ENCODE measurements at places on chromosomes 2 and 18.

DNA sequence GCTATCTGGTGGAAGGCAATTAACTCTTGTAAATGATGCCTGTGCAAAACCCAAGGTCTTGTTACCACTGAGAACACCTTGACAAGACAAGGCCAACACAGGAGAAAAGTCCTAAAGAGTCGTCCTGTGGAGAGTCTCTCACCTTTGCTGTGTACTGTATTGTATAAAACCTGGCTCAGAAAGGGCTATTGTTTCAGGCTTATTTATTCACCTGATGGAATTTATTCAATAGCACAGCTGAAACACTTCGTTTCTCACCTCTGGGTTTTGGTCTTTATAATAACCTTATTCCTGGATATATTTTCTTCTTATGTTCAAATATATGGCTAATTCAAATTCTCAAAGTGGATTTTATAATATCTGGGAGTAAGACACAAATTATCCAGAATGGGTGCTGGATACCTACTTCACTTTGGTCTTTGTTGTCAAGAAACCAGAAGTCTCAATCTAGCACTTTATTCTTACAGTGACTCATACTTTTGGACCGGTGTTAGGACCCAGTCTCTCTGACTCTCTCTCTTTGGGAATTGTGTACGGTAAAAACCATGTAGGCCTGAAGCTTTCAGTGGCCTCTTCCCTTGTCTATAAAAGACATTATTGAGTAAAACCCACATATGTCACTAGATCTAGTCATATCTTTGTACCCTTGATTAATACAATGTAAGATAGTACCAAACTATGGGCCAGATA lies 16.1 kb upstream of the STAT4 start:
- no peak for DNase-seq

- no peak for DNase-seq
Observed at GRCh38 chr18:35818353-35818667, 154.2 kb upstream of the RMP24 start.

DNA sequence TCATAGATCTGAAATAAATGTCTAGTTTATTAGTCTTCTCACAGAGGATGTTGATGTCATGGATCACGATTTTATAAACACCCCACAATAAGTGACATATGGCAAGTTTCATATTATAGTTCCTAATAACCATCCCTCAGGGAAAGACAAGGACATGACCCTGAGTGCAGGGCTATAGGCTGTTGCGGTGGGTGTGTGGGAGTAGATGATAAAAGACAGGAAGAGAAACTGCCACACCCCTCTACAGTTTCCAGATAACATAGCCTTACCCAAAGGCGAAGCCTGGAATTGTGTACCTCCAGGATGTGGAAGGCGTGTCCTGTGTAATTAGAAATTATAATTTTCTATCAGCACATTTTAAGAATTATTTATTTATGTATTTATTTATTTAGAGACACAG lies 2.4 kb upstream of the NEDD4L start:
- DNase-seq, result no peak

DNA sequence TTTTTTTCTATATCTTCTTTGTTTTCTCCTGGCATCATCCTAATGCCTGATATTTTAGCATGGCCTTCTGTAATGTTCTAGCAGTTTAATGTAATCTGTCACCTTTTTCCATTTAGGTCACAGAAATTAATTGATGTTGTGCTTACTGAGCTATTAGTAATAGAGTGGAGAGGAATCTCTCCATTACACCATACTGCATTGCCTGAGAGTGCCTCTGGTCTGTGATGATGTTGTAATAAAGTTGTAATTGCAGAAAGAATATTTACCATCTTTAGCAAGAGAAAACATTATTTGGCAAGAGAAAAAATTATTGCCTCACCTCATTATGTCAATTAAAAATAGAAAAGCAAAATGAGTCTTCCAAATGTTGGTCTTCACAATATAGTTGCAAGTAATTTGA lies 213.2 kb downstream of the KCNJ3 start:
- no peak for DNase-seq

DNA sequence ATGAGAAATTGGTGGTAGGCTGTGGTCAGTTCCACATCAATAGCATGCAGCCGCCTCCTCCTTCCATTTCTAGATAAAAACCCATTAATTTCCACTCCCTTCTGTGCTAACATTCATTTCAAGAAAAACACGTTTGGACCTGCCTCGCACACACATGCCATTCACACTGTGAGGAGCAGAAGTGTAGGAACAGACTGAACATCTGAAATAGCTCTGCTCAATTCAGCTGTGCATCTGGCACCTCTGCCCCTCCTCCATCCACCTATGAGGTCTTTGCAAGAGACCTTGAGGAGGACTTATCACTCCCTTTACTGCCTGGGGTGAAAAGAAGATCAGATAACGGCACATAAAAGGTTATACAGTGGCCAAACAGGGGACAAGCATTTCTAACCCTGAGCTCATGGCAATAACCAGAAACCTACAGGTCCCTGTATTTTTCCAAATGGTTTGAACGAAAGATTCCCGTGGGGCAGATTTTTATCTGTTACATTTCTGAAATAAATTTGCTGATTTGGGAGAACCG lies 30.8 kb upstream of the LRP2 start:
- DNase-seq, result no peak

- no peak for DNase-seq
Observed at GRCh38 chr2:17915099-17915498, 36.6 kb downstream of the KCNS3 start.

DNA sequence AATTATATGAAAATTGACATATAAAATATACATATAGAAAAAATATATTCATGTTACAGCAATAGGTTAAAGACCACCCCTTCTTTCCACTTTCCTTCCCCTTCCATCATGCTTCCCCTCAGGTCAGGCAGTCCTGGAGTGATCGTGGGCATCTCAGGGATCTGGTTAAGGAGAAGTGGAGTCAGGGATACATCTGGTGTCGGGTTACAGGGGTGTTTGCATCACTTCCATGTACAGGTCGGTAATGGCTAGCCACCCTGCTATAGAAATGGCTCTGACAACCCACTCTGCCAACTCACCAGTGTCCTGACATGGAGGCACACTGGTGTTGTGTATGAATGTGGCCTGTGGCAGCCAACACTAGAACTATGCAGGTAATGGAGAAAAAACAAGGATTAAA lies 36.3 kb upstream of the LGALSL start:
- no peak for DNase-seq

GRCh38 chr2:207086136-207086535 lies 79.6 kb downstream of the KLF7 start:
- no peak for DNase-seq

GRCh38 chr2:181421131-181421458 lies 36.1 kb upstream of the ITGA4 start:
- no peak for DNase-seq

- DNase-seq, result no peak
Observed at GRCh38 chr18:53153281-53153680, 813.3 kb downstream of the DCC start.

- no peak for DNase-seq
Observed at GRCh38 chr2:160142472-160142871, 57.6 kb downstream of the ITGB6 start.

DNA sequence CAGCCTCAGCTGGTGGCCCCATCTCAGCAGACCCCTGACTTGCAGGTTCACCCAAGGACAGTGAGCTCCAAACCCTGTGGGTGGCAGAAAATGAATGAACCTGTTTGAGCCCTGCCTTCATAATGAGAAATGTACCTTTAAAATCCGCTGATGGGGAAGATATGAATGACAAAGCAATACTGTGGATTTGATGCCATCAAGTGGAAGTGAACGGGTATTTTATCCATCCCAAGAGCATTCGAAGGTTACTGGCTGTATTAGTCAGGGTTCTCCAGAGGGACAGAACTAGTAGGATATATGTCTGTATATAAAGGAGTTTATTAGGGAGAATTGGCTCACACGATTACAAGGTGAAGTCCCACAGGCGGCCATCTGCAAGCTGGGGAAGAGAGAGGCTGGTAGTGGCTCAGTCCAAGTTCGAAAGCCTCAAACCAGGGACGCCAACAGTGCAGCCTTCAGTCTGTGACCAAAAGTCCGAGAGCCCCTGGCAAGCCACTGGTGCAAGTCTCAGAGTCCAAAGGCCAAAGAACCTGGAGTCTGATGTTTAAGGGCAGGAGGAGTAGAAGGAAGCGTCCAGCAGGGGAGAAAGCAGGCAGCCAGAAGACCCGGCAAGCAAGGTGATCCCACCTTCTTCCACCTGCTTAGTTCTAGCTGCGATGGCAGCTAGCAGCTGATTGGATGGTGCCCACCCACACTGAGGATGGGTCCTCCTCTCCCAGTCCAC lies 32.1 kb downstream of the TOGARAM2 start:
- no peak for DNase-seq

- no peak for DNase-seq
Observed at GRCh38 chr18:71327850-71328249, 1039.0 kb downstream of the SOCS6 start.

- DNase-seq, result no peak
Observed at GRCh38 chr2:200523158-200523557, 2.8 kb upstream of the SGO2 start.

GRCh38 chr2:45283764-45284620 lies 274.7 kb upstream of the SIX2 start:
- DNase-seq, result no peak

DNA sequence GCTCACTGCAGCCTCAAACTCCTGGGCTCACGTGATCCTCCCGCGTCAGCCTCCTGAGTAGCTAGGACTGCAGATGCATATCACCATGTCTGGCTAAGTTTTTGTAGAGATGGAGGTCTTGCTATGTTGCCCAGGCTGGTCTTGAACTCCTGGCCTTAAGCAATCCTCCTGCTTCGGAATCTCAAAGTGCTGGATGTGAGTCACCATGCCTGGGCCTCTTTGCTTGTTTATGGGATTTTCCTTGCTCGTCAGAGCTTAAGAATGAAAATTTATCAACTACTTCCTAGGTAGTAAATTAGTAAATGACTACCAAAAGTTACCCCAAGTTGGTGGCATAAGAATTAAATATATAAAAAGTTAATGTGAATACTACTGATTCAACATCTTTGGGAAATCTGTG lies 51.0 kb downstream of the ACTR3 start:
- no peak for DNase-seq

- no peak for DNase-seq
Observed at GRCh38 chr2:173652311-173652710, 297.6 kb downstream of the CDCA7 start.

- no peak for DNase-seq
Observed at GRCh38 chr2:156784020-156784701, 348.0 kb downstream of the GPD2 start.

GRCh38 chr2:55916473-55917049 lies 7.0 kb downstream of the EFEMP1 start:
- DNase-seq, result no peak

GRCh38 chr2:43278564-43279220 lies 52.3 kb upstream of the ZFP36L2 start:
- no peak for DNase-seq

DNA sequence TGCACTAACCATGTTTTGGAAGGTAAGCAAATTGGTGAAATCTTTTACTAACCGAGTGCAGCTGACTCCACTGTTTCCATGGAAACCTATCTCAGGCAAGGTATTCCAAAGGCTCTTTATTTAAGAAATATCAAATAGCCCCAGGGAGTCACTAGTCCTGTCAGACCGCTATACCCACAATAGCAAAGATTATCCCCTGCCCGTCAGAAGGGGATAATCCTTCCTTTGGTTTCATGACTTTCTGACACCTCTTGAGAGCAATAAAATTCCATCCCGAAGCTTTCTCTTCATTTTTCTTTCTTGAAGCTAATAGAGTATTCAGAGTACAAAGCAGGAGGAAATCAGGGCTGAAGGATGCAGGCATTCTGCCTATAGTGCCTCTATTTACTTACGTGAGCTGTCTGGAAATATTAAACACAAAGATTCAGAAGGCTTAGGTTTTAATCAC lies 34.7 kb upstream of the MAP2 start:
- DNase-seq, result no peak

- no peak for DNase-seq
Observed at GRCh38 chr18:48022531-48023329, 92.3 kb upstream of the SMAD2 start.

DNA sequence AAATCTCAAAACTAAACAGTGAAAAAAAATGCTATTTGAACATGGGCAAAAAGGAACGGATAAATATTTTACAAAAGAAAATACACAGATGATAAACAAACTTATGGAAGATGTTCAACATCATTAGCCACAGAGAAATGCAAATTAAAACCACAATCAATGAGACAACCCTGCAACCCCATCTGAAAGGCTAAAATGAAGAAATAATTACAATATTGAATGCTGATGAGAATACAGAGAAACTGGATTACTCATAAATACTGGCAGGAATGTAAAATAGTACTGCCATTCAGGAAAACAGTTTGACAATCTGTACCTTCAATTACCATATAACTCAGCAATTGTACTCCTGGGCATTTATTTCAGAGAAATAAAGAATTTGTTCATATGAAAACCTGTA lies 193.1 kb upstream of the UBE2E3 start:
- DNase-seq, result no peak

- DNase-seq, result no peak
Observed at GRCh38 chr18:55863876-55864275, 275.9 kb upstream of the TCF4 start.

DNA sequence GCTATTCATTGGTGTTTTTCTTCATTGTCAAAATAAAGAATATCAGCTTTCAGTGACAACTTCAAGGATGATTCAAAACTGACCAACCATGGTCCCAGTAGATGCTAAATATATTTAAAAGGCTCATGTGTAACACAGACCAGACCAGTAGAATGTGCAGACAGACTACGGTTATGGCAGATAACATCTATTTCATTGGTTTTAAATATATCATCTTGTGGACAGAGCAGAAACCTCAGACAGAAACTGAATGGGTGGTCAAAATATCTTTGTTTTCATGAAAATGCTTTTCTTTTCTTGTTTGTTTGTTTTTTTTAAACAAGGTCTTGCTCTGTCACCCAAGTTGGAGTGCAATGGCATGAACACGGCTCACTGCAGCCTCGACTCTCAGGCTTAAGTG lies 107.4 kb upstream of the CREB1 start:
- DNase-seq, result no peak

Measured in T-cell (primary cell).